GM23248 (cell line): ENCODE measurements at places on chromosomes 16 and 17. TPM values are rescaled to one million over a fixed set of nuclear protein-coding genes. Genes with fewer than 3 reads are reported as not detected.
A peak's percentile ranks its signal among the peaks of the same experiment; 100 is the strongest.

The BTBD17 gene
- total RNA-seq, result not detected in 2 replicates

The KRT28 gene
- not detected in 2 replicates for total RNA-seq

The SOCS3 gene
- 47.8 and 50.6 TPM in 2 replicates for total RNA-seq

The MT4 gene
- not detected in 2 replicates for total RNA-seq

DNA sequence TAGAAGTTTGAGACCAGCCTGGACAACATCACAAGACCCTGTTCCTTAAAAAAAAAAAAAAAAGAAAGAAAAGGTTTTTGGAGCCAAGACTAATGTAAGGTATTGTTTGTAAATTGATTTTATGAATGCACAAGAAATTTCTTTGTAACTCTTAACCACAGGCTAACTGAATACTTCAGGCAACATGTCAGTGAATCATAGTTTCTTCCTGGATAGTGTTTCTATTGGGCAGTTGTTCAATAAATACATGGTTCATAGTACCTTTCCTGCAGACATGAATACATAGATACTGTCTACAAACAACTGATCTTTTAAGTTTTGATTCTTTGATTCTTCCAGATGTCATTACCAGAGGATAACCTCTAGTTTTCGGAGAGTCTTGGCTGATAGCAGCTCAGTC, 11.6 kb downstream of the DDX42 start:
- peaks cover 31% of the 10 kb centered on the region for H3K4me1 ChIP-seq
- DNase-seq, result peak; percentile 76
- H3K27me3 ChIP-seq, result no peaks in the 10 kb centered on the region
- H3K4me3 ChIP-seq, result no peak overlapping the region
- peak overlapping the region; percentile 48 for H3K27ac ChIP-seq

- H3K27me3 ChIP-seq, result peaks cover 14% of the 10 kb centered on the region
- no peaks in the 10 kb centered on the region for H3K36me3 ChIP-seq
- peak; percentile 75 for DNase-seq
- H3K4me3 ChIP-seq, result no peak overlapping the region
Observed at GRCh38 chr16:50696575-50697420, 3.4 kb downstream of the NOD2 start.
